ENCODE measurements at places on chromosomes 5 and 9. TPM values are rescaled to one million over a fixed set of nuclear protein-coding genes. Genes with fewer than 3 reads are reported as not detected.

The CDH12 gene
- total RNA-seq: not detected

The CDX1 gene
- not detected for total RNA-seq

The CATSPER3 gene
- 0.43 TPM for total RNA-seq

The CDO1 gene
- total RNA-seq: 6.4 TPM

The ABO gene
- total RNA-seq: 1.5 TPM

The RGP1 gene
- total RNA-seq: 29.5 TPM

The FBXL7 gene
- total RNA-seq: 29.9 TPM

The SLC34A3 gene
- not detected for total RNA-seq

The GRPEL2 gene
- 13.1 TPM for total RNA-seq

The RIGI gene
- total RNA-seq: 12.7 TPM

- peak; percentile 93 for DNase-seq
Measured at GRCh38 chr9:134502809-134503211, 138.8 kb upstream of the COL5A1 start.

- no peak for DNase-seq
Measured at GRCh38 chr5:137836298-137836697, 31.4 kb upstream of the MYOT start.

DNA sequence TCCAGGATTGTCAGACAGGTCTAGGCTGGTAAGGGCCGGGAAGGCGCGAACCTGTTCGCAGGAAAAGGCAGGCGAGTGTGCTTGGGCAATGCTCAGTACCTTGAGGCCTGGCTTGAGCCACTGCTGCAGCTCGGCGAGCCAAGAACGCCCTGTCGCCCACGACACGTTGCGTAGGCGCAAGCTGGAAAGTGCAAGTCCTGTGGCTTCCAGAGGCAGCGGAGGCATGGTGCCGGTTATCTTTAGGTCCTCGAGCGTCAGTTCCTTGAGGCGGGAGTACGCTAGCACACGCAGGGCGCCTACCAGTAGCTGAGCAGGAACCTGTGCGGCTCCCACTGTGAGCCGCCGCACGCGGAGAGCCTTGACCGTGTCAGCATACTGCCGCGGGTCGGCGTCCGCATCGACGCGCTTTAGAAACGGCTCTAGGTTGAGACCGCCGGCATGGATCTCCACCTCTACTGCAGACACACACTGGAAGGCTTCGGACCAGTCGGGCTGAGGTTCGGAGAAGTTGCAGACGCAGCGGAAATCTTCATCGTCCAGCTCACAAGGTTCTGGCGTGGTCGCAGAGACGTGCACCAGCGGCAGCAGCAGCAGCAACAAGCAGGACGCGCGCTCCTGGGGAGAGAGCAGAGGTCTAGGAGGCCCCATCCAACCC is 482 bp downstream of the CD14 start:
- peak; percentile 88 for DNase-seq

GRCh38 chr9:80066931-80067330 is 495.2 kb downstream of the TLE4 start:
- no peak for DNase-seq

- no peak for DNase-seq
Measured at GRCh38 chr9:136057236-136058081, 37.6 kb downstream of the NACC2 start.

- DNase-seq: no peak
Measured at GRCh38 chr9:19154135-19154612, 26.9 kb upstream of the PLIN2 start.

GRCh38 chr9:95778957-95779356 is 96.5 kb upstream of the ERCC6L2 start:
- DNase-seq: no peak

GRCh38 chr5:153880106-153880505 is 158.6 kb downstream of the FAM114A2 start:
- DNase-seq: no peak

GRCh38 chr5:13613621-13614020 is 330.9 kb downstream of the DNAH5 start:
- no peak for DNase-seq

DNA sequence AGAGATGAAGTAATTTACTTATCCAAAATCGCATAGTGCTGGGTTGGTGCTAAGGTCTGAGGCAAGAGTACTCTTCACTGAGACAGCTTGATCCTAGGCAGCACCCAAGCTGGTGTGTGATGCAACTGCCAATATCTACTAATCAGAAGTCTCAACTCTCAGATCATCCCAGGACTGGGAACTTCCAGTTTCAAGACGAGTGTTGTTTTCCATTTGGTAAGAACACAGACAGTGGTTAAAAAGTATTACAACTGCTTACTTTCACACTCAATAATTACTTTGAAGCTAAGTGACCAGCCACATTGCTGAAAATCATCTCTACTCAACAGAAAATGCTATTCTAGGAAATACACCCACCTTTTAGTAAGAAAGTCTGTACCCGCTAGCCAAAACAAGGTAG is 45.3 kb downstream of the FBXW11 start:
- no peak for DNase-seq

DNA sequence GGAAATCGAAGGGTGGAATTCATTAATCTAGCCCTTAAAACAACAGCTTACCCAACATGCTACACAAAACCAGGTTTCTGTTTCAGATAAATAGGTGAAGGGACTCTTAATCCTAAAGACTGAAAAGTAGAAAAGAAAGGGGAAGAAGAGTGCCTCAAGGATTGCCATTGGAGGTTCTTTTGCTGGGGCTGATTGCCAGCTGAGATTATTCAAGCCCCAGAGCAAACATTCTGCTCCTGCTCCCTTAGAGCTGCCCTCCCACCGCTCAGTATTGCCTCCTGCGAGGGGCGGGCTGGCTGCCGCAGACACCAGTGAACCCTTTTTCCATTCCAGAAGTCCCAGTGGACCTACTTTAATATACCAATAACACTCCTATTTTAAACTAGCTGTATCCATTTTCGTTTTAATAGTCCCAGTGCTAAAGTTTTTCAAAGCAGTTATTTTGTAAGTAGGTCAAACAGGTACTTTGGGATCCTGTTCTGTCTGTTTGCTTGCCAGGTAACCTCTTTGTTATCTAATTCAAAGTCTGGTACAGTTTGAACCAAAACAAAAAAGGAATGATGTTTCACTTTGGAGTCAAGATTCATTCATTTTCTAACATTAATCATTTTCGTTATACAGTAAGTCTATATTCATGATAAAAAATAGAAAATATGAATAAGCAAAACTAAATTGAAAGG is 38.6 kb downstream of the HMGCS1 start:
- DNase-seq: no peak

DNA sequence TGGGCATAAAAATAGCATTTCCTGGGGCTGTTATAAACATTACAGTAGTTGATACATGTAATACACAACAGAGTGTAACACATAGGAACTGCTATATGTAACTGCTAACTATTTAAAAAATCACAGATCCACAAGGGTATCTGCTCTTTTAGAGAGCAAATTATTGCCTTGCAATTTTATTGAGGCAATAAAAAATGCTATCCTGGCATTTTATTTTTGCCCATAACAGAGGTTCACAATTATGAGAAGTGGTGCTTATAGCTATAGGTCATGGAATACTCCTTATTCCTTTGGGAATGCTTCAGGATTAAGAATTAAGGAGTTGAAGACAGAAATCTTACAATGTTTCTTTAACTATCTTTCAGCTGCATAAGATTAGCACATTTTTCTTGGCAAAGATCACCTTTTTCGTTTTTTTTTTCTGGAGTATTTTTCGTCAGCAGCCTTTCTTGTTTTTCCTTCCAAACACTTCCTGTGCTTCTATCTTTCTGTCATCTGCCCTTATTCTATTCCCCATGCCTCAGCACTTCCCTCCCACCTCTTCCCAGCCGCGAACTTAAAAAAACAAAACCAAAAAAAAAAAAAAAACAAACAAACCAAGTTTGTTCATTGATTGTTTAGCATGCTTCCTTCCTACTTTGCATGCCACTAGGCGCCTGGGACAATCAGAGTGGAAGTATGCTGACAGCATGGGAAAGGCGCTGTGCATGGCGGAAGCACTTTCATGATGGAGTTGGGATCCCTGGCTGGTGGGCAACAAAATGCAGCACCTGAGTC is 264.2 kb downstream of the MAST4 start:
- no peak for DNase-seq

DNA sequence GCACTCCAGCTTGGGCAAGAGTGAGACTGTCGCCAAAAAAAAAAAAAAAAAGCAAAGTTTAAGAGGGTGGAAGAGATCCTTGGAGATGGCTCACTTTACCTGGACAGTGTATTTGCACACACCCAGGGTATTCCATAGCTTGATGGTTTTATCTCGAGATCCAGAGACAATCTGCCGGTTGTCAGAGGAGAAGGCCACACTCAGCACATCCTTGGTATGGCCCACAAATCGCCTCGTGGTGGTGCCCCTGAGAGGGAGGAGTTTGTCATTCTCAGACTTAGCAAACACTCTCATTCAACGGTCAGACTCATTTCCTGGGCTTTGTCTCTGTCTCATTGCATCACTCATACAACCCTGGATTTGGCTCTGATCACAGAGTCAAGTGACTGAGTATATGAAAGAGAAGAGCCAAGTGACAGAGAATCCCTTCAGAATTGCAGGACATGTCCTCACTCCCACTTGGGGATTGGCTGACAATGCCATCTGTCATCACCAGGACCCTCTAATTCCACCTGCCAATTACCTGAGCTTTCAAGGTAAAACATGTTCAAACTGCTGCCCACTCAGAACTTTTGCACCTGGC is 2.2 kb downstream of the RACK1 start:
- DNase-seq: no peak

DNA sequence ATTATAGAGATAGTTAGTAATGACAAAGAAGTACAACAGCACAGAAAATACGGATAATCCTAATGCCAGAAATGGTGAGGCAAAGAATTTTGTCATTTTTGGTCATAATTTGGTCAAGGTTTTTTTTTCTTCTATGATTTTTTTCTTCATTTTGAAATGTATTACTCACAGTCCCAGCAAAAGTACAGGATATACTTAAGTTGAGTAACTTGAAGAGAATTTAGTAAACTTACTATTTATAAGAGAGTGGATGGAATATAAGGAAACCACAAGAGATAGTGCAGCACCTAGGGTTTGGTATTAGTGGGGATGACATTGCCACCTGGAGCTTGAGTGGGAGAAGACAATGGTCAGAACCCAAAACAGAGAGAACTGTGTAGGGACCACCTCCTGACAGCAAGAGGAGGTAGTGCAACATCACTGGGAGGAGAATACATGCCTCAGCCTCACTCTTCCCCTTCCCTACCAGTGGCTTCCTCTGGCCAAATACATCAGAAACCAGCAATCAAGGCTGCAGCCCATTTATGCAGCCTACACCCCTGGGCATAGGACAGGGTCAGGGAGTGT is 434.5 kb upstream of the TRPC7 start:
- no peak for DNase-seq

DNA sequence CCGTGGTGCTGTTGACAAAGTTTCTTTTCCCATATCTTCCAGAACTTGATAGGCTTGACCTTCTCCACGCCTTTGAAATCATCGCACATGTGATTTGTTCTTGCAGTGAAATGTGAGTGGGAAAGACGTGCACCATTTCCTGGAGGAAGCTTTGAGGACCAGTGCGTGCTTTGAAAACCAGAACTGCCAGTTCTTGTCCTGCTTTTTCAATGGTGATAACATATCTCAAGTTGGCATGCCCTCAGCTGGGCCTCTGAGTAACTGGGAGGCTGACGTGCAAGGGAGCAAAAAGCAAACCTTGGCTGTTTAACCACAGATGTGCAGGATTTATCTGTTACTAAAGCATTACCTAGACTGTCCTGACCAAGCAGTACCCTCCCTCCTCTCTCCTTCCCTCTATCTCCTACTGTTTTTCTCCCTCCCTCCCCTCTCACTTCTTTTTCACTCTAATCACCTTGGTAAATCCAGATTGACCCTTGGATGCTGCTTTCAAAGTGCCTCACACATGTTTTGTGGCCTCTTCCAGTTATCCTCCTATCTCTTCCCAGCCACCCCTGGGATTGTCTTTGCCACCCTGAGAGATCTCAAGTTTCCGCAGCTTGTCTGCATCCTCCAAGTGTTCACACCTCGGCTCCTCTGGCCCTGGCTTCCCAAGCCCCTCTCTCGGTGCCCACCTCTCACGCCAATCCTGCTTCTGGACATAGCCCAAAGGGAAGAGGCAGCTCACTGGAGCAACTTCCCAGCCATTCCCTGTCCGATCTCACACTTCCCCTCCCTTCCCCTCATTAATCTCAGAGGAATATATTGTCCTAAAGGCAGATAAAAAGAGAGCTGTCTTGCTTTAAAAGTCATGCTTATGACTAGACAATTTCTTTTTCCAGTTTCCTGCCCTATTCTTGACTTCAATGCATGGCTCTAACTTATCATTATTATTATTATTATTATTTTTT is 198.3 kb downstream of the ERCC6L2 start:
- DNase-seq: no peak

- no peak for DNase-seq
Measured at GRCh38 chr9:92760070-92760469, 4.6 kb downstream of the BICD2 start.

GRCh38 chr9:36834736-36835135 is 199.3 kb downstream of the PAX5 start:
- DNase-seq: peak; percentile 13

DNA sequence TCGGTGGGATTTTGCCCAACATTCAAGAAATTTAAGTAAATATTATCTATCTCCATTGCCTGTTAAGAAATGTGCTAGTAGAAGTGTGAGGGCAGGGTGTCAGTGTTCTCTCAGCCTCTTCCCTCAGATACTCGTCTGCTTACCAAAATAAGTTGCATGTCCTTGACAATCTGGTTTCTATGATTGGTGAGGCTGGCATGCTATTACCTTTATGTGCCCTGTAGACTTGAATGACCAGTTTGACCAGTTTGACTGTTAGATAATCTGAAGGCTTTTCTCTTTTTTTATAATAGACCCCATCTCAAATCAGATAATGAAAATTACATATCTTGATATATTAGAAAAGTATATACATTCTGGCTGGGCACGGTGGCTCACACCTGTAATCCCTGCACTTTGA is 348 bp downstream of the CATSPER3 start:
- no peak for DNase-seq

- DNase-seq: no peak
Measured at GRCh38 chr9:109115931-109116526, 3.7 kb downstream of the TMEM245 start.

Measured in posterior vena cava (tissue), 2 donors.